ENCODE measurements at places on chromosomes 4 and X.

- no peak overlapping the region for H3K4me3 ChIP-seq
- H3K4me1 ChIP-seq: peaks cover 5% of the 10 kb centered on the region
- H3K27ac ChIP-seq: no peak overlapping the region
- H3K27me3 ChIP-seq: no peaks in the 10 kb centered on the region
- H3K36me3 ChIP-seq: no peaks in the 10 kb centered on the region
- no peak for DNase-seq
Observed at GRCh38 chr4:165715211-165715610, 157.8 kb upstream of the TLL1 start.

- H3K27me3 ChIP-seq: no peaks in the 10 kb centered on the region
- H3K36me3 ChIP-seq: no peaks in the 10 kb centered on the region
- no peak overlapping the region for H3K4me3 ChIP-seq
Observed at GRCh38 chrX:80663331-80663730, 146.3 kb downstream of the BRWD3 start.

GRCh38 chr4:163251204-163251603 is 81.2 kb downstream of the NPY1R start:
- H3K4me3 ChIP-seq: no peak overlapping the region
- H3K27ac ChIP-seq: no peak overlapping the region
- H3K4me1 ChIP-seq: no peaks in the 10 kb centered on the region
- DNase-seq: peak; percentile 43
- H3K27me3 ChIP-seq: no peaks in the 10 kb centered on the region

GRCh38 chrX:33128048-33128805 is 83.1 kb downstream of the DMD start:
- peak; percentile 16 for DNase-seq
- H3K27me3 ChIP-seq: no peaks in the 10 kb centered on the region
- H3K27ac ChIP-seq: no peak overlapping the region
- no peaks in the 10 kb centered on the region for H3K36me3 ChIP-seq
- H3K4me3 ChIP-seq: no peak overlapping the region

- no peaks in the 10 kb centered on the region for H3K36me3 ChIP-seq
- H3K27ac ChIP-seq: no peak overlapping the region
- DNase-seq: peak; percentile 49
Observed at GRCh38 chr4:53640576-53641453, 49.5 kb upstream of the LNX1 start.

DNA sequence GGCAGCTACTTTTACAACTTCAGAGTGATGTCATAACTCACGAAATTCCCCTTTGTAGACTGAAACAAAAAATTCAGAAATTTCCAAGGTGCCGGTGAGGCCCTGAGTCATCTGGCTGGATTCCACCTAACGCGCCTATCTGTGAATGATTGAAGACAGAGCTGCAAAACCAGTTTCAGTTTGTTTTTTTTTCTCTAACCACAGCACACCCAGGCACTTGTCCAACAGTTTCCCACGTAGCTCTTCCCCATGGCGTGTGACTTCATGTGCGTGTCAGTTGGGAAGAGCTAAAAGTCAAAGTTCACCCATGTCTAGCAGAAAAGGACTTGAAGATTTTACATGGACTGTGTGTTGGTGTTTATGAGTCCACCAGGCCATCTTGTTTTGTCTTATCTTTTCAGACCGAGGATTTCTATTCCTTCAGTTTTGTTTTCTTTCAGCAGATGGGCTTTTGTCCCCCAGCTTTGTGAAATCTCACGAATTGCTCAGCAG is 16.4 kb downstream of the TCEANC start:
- H3K4me3 ChIP-seq: no peak overlapping the region
- H3K36me3 ChIP-seq: no peaks in the 10 kb centered on the region
- no peak overlapping the region for H3K27ac ChIP-seq
- H3K4me1 ChIP-seq: no peaks in the 10 kb centered on the region
- no peak for DNase-seq

GRCh38 chrX:9885150-9885549 is 82.0 kb upstream of the CLDN34 start:
- H3K27ac ChIP-seq: no peak overlapping the region
- H3K36me3 ChIP-seq: no peaks in the 10 kb centered on the region

DNA sequence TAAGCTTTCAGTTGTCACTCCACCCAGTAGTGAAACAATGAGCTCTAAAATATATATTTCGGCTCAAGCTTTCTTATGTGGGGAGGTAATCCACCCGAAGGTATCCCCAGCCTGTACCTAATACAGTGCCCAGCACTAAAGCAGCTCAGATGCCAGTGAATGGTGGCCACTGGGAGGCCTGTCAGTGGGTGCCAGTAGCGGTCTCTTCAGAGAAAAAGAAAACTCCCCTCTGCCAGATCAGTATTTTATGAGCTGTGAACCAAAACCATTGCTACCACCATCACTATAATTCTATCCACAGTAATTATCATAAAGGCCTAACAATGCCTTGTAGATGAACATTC is 835 bp upstream of the NFKB1 start:
- DNase-seq: no peak
- no peak overlapping the region for H3K27ac ChIP-seq
- no peaks in the 10 kb centered on the region for H3K36me3 ChIP-seq
- H3K27me3 ChIP-seq: peaks cover 17% of the 10 kb centered on the region

DNA sequence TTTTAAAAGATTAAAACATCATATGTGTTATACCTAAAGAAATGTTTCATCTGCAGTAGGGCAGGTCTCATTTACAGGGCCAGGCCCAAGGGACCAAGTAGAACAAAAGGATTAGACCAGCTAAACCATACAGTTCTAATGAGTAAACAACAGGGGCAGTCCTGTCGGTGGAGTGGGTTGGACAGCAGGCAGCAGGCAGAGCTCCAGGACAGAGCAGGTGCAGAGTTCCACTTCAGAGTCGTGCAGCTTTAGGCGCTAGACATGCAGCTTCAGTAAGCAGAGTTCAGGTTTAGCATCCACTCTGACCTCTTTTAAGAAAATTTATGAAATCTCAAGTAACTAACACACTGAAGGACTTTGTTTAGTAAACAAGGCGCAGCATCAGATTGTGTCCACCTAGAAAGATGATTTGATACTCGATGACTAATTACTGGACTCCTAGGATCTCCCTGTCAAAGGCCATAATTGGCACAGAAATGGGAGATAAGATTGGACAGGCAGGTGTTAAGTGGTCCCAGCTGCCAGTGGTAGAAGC is 487.7 kb upstream of the INTU start:
- no peak overlapping the region for H3K4me3 ChIP-seq
- no peak overlapping the region for H3K27ac ChIP-seq
- peaks cover 6% of the 10 kb centered on the region for H3K4me1 ChIP-seq

- no peak overlapping the region for H3K4me3 ChIP-seq
- H3K27me3 ChIP-seq: peaks cover 43% of the 10 kb centered on the region
- no peaks in the 10 kb centered on the region for H3K36me3 ChIP-seq
- H3K27ac ChIP-seq: no peak overlapping the region
Observed at GRCh38 chr4:87511500-87511899, 17.7 kb downstream of the SPARCL1 start.

DNA sequence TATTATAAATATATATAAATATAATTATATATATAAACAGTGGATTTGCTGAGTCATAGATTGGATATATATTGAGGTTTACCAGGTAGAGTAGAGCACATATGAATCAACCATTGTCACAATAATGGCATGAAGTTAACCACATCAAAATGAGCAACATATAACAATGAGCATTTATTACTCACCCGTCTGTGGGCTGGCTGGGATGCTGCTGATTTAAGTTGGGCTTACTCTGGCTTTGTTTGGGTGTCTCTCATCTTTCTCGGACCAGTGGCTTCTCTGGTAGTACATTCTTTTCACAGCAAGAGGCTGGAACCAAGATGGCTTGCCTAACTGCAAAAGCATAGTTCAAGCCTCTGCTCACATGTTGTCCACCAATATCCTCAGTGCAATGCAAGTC is 111.7 kb upstream of the TAPT1 start:
- DNase-seq: no peak
- H3K27me3 ChIP-seq: no peaks in the 10 kb centered on the region
- no peak overlapping the region for H3K27ac ChIP-seq
- H3K36me3 ChIP-seq: no peaks in the 10 kb centered on the region

DNA sequence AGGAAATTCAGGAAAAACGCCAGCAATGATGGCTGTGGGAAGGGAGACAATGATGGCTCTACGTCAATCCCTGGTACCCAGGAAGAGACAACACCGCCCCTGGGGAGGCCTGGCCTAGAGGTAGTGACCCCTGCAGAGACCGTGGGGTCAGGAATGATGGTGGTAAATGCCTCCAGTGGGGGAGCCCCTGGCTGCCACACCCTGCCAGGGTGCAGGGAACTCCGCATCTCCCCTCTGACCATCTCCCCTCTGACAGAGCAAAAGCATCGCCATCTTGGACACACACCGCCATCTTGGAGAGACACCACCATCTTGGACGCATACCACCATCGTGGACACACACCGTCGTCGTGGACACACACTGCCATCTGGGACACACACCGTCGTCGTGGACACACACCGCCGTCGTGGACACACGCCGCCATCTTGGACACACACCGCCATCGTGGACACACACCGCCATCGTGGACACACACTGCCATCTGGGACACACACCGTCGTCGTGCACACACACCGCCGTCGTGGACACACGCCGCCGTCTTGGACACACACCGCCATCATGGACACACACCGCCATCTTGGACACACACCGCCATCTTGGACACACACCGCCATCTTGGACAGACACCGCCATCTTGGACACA is 9.9 kb downstream of the ASMTL start:
- no peaks in the 10 kb centered on the region for H3K36me3 ChIP-seq
- no peak for DNase-seq
- no peaks in the 10 kb centered on the region for H3K27me3 ChIP-seq
- H3K27ac ChIP-seq: no peak overlapping the region

DNA sequence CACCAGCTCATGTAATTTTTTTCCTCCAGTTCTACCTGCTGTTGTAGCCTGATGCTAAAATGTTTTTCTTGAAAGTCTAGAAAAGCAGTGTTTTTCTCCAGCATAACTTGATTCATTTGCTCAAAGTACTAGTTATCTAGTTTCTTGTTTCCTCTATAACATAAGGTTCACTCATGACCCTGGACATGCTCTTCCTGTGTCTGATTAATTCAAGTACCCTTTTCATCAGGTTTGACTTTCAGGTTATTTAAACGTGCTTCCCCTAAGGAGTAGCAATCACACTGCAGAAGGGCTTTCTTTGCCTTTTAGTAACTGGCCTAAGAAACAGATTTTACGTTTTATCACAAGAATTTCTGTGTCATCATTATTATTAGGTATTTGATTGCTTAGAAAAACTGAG is 66.8 kb upstream of the EGFL6 start:
- no peak overlapping the region for H3K27ac ChIP-seq
- no peak for DNase-seq
- H3K36me3 ChIP-seq: no peaks in the 10 kb centered on the region
- no peaks in the 10 kb centered on the region for H3K4me1 ChIP-seq
- no peaks in the 10 kb centered on the region for H3K27me3 ChIP-seq

- H3K36me3 ChIP-seq: no peaks in the 10 kb centered on the region
- no peak overlapping the region for H3K27ac ChIP-seq
- no peak overlapping the region for H3K4me3 ChIP-seq
- DNase-seq: peak; percentile 18
- peaks cover 21% of the 10 kb centered on the region for H3K4me1 ChIP-seq
Observed at GRCh38 chr4:159266981-159267868, 164.3 kb downstream of the RAPGEF2 start.

- H3K27me3 ChIP-seq: no peaks in the 10 kb centered on the region
- no peaks in the 10 kb centered on the region for H3K4me1 ChIP-seq
- H3K36me3 ChIP-seq: no peaks in the 10 kb centered on the region
- no peak overlapping the region for H3K4me3 ChIP-seq
- no peak overlapping the region for H3K27ac ChIP-seq
Observed at GRCh38 chr4:183751106-183751505, 92.0 kb downstream of the TRAPPC11 start.

DNA sequence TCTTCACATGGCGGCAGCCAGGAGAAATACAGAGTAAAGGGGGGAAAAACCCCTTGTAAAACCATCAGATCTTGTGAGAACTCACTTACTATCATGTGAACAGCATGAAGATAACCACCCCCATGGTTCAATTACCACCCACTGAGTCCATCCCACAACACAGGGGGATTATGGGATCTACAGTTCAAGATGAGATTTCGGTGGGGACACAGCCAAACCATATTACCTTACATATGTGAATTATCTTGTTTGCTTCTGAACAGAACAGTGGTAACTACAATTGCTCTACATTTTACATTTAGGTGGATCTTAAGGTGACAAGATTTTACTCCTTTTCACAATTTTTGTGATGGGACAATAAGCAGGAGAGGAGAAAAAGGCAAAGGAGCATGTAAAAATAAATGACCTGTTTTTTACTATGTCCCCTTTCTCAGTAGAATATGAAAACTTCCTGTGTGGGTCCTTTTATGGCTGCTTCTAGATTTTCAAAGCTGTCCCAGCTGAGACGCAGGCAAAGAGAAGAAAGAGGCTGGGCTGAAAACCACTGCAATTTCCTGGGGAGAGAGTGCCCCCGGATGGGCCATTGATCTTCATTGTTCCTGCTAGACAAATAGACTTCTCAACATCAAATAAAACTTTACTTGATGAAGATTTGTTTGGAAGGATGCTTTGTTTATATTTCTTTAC is 45.9 kb upstream of the PGM2 start:
- peaks cover 17% of the 10 kb centered on the region for H3K4me1 ChIP-seq
- no peak overlapping the region for H3K27ac ChIP-seq
- no peaks in the 10 kb centered on the region for H3K27me3 ChIP-seq
- no peaks in the 10 kb centered on the region for H3K36me3 ChIP-seq
- no peak overlapping the region for H3K4me3 ChIP-seq

GRCh38 chr4:152679414-152680281 is at the start of gene TMEM154:
Gene TMEM154, minus strand, starts transcription at chr4:152679997. Its CDS starts 64 bp downstream, at chr4:152679933.
- H3K4me1 ChIP-seq: peaks cover 16% of the 10 kb centered on the region
- H3K27me3 ChIP-seq: peaks cover 37% of the 10 kb centered on the region
- H3K4me3 ChIP-seq: peak within 1 kb of the TSS; percentile 57
- no peaks in the 10 kb centered on the region for H3K36me3 ChIP-seq
- no peak within 1 kb of the TSS for H3K27ac ChIP-seq
- peak; percentile 80 for DNase-seq

DNA sequence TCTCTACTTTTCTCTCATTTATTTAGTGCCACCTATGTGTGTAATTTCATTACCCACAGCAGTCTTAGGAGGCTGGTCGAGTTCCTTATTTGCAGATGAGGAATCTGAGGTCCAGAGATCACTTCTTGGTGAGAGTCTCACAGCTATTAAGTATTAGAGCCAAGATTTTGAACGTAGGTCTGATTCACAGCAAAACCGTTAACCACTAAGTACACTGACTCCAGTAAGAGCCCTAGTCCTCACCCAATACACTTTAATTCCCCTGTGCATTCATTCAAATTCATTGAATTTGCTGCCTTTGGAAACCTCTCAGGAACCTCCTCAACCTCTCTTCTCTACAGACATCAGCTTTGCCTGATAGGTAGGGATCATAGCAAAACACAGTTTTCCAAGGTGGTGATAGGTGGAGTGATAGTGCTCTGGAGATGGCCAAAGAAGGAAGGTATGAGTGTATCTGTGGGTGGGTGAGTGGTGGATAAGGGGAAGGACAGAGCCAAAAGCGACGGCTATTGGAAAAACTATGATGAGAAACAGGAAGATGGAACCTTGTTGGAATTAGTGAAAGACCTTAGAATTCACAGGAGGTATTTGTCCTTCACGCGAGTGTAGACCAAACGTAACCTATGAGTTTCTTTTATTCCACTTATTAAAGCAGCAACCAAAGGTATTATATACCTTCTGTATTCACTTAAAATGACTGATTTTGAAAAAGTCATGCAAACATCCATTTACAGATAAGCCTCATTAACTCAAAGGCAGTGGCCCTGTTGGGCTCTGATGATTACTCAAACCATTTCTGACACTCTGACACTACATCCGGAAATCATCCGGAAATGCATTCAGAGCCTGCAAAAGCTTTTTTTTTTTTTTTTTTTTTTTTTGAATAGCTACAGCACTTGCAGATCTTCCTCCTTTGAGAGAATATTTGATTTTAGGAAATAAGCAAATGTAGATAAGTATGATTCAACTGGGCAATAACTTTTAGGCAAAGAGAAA is 6.3 kb downstream of the FMR1 start:
- peaks cover 52% of the 10 kb centered on the region for H3K4me1 ChIP-seq
- H3K27me3 ChIP-seq: no peaks in the 10 kb centered on the region
- H3K4me3 ChIP-seq: no peak overlapping the region
- no peak overlapping the region for H3K27ac ChIP-seq
- no peak for DNase-seq
- H3K36me3 ChIP-seq: peaks cover 6% of the 10 kb centered on the region
